ENCODE measurements at places on chromosomes 5 and 9.

DNA sequence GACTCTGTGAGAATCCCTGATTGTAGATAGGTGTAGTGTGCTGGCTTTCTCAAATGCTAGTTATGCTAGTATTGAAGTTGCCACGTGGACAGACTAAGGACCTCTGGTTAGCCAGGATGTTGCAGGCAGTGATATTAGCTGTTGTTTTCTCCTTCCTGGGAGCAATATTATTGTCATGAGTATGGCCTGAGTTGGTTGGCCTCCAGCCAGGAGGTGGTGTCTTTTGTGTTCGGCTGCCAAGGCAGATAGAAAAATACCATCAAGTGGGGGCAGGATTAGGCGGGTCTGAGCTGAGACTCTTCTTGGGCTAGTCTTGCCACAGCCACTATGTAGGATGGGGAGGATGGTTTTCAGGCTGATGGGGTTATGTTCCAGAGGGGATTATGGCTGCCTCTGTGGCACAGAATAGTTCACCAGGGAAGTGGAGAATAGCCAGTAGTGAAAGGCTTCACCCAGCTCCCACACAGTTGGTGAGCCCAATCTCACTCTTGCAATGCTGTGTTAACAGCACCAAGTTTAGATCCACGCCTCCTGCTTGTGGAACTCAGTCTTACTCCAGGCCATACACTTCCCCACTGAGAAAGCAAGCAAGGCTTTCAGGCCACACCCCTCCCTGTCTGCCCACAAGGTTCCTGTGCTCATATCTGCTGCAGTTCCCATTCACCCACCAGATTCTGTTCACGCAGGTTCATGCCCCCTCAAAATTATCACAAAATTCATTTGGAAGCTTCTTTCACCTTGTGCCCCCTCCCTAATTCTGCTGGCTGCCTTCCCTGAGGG lies 31.2 kb downstream of the GHR start:
- no peak for DNase-seq

DNA sequence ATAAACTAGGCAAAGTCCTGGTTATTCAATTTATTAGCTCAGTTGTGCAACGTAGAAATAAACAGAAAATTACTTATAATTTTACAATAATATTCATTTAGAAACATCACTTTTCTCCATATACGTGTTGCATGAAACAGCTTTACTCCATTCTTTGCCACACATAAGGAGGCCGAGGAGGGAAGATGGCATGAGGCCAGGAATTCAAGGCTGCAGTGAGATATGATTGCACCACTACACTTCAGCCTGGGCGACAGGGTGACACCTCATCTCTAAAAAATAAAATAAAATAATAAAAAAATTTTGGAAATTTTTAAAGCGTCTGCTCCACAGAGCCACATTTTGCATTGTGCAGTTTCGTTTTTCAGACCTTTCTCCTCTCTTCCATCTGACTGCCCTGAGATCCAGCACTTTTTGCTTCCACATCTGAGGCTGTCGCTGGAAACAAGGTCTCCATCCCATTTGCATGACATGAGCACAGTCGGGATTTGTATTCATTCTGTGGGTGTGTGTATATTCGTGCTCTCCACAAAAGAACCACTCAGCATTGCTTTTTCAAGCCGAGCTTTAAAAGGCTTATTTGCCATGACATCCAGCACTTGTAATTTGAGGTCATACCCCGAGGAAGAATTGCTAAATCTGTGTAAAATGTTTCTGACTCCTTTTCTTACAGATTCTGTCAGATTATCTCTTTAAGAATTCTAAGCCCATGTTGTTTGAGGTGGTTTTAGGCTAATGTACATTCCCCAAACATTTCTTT lies 98.6 kb upstream of the MSX2 start:
- no peak for DNase-seq

- DNase-seq = no peak
Observed at GRCh38 chr5:141519605-141520565, 31.0 kb downstream of the PCDHGC5 start.

- no peak for DNase-seq
Observed at GRCh38 chr5:178304761-178305645, 72.4 kb upstream of the PHYKPL start.

DNA sequence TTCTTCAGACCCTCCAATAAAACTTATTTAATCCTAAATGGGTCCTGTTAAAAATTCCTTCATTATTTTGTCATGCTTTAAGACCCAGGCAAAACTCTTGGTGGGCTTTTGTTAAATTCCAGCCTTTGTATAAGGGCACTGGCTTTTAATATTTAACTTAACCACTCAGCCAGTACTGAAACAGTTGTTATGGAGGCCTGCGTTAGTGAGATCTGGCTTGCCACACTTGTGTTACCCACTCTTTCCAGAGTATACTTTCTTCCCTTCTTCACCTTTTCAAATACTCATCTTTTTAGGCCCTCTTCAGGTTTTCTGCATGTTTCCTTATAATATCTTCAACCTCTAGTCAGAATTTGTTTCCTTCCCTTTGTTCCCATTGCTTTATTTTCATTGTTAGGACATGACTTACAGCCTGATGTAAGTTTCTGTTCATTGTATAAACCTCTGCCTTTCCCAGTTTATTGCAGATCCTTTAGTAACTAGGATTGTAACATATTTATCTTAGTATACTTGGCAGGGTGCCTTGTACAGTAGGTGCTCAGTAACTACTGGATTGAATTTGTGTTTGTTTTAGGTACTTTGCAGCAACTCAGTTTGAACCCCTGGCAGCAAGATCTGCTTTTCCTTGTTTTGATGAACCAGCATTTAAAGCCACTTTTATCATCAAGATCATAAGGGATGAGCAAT lies 48.8 kb downstream of the LNPEP start:
- DNase-seq = no peak

GRCh38 chr9:130938652-130939404 lies at the start of gene FIBCD1:
FIBCD1 (minus strand) TSS chr9:130939247; CDS start chr9:130938607, 640 bp downstream.
- DNase-seq = no peak
